ENCODE measurements at places on chromosomes 7 and 10.

GRCh38 chr10:121069061-121069850, 218.1 kb downstream of the WDR11 start:
- no peak for DNase-seq

DNA sequence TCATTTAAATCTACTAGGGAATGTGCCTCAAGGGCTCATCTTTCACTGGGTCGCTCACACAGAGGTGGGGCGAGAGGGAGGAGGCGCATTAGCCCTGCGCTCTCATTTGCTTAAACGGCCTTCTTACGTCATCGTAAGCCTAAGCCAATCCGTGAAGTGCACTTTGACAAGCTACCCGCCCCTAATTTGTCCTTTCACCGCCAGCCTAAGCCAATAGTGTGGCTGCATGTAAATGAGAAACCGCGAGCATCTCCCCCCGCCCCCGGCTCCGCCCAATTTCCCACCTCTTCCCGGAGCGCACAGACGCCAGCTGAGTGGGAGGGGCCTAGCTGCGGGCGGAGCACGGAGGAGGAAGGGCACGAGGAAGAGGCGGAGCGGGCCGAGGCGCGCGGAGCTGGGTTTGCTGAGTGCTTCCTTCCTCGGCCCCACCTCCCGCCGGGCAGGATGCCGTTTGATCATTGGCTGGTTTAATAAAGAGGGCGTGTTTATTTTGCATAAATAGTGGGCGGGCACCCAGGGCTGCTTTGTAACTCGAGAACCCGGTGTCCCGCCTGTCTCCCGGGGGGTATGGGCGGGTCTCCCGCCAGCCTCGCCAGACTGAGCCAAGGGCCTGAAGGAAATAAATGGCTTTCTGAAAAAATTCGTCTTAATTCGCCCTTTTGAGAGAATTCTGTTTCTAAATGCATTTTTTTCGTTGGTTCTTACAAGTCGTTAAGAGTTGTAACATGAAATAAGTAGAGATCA, 289.6 kb upstream of the NFE2L3 start:
- no peak for DNase-seq

GRCh38 chr10:83592337-83592935, 546.9 kb upstream of the GHITM start:
- DNase-seq = no peak

DNA sequence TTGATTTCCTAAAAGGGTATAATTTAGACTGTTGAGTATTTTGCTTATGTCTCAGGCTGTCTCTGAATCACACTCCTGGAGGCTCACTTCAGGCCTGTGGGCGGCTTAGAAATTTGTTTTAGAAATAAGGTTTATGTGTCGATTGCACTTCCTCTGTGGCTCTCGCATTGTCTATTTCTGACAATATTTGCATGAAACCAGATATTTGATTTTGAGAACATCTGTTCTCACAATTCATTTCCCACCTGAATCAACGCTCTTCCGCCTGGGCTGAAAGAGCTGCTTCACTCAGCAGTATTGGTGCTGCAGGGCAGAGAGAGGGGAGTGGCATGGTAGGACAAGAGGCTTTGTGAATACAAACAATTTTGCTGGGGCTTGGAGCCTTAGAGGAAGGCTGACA, 262.0 kb downstream of the ADRA2A start:
- no peak for DNase-seq

- DNase-seq = no peak
Measured at GRCh38 chr7:4486907-4487306, 195.2 kb upstream of the FOXK1 start.

- no peak for DNase-seq
Measured at GRCh38 chr10:98800263-98800662, 353.5 kb upstream of the HPS1 start.

GRCh38 chr10:110610308-110610774, 33.8 kb upstream of the RBM20 start:
- DNase-seq = no peak

DNA sequence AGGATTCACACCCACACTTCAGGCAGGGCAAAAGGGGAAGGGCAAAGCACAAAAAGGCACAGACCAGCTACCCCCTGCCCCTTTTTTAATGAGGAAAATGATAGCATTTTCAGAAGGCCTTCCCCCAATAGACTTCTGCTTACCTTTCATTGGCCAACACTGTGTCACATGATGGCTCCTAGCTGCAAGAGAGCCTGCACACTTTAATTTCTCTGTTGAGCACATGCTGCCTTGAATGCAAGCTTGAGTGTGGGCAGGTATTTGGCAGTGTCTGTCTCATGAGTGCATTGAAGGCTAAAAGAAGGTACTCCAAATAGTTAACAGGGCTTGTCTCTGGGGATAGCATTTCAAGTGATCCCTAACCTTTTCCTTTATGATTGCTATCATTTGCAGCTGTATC, 175.4 kb upstream of the NFE2L3 start:
- no peak for DNase-seq

DNA sequence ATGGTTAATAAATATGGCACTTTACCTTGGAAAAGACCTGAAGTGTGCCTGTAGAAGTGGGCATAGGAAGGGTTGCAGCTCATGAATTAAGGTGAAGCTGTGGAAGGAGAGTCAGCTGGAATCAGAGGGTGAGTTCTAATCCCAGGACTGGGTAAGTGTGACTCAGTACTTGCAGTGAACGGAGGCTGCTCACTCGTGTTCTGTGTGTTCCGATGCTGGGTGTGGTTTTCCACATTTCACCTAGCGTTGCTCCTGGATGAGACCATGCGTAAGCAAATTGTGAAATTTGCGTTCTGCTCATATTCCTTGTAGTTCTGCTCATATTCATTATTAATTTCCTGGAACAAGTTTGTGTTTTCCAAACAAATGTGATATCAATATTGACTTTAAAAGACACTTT, 22.4 kb upstream of the TMEM236 start:
- DNase-seq = no peak

- no peak for DNase-seq
Measured at GRCh38 chr7:1819259-1819841, 149.3 kb downstream of the ELFN1 start.

DNA sequence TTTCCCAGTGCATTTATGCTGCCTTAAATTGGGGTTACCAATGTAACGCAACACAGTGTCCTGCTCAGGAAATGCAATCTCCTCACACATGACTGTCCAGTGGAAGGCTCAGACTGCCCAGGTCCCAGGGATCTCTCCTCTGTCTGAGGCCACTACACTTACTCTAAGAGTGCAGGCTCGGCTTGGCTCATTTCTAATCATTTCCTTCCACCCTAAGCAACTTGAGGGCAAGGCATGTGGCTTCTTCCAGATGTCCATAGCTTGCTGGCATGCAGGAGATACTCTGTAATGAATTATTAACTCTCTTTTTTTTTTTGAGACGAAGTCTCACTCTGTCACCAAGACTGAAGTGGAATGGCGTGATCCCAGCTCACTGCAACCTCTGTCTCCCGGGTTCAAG, 23.7 kb downstream of the PLAC9 start:
- no peak for DNase-seq

DNA sequence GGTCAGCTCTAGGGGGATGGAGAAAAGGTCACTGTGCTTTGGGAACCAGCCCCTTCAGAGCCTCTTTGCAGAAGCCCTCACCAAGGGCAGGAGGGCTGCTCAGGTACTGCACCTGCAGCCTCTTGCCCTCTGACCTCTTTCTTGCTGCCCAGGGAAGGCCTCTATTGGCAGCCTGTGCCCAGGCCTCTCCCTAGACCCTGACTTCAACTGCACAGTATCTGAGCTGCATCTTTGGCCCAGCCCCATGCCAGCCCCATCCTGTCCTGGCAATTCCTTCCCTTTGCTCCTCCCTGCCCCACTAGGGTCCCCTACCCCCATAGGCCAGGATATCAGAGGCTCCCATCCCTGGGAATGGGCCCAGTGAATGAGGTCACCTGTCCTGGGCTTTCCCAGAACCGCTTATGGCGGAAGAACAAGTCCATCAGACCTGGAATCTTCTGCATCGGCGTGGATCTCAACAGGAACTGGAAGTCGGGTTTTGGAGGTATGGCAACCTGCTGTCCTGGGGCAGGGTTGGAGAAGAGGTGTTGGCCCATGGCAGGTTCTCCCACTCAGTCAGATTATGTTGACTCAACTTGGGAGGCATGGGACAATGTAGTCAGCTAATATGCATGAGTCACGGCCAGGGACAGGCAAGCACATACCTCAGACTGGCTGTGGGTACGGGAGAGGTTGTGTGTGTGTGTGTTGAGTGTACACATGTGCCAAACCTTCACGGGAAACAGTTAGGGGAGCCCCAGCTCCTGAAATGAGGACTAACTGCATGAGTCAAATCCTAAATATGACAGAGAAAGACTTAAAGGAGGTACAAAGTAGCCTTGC, 17.1 kb upstream of the CPA1 start:
- DNase-seq = no peak

GRCh38 chr7:101564778-101565211, 64.3 kb downstream of the MYL10 start:
- no peak for DNase-seq
